Esophagus squamous epithelium (tissue), 5 donors: ENCODE measurements at places on chromosomes 1 and 21. TPM values are rescaled to one million over a fixed set of nuclear protein-coding genes. Genes with fewer than 3 reads are reported as not detected.

- H3K36me3 ChIP-seq: no peaks in the 10 kb centered on the region
- no peak for DNase-seq
- H3K4me1 ChIP-seq: no peaks in the 10 kb centered on the region
These were observed 235.2 kb downstream of the KCNT2 start for GRCh38 chr1:196372896-196373536.

DNA sequence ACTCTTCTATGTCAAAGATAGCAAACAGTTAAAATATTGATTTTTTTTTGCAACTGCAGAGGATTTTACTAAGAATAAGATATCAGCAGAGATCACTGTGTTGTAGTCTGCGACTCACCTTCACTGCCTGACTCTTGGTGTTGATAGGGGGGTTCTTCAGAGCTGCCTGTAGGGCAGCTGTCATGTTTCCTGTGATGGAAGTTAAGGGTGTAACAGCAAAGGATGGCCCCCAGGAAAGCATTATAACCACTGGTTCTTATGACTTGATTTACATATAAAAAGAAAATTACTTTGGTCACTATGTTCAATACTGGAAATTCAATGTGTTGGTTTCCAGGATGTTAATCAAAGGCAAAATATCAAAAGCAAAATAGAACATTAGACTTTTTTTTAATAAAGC, 2.6 kb downstream of the ARPC5 start:
- DNase-seq: no peak
- H3K4me1 ChIP-seq: peaks cover 17% of the 10 kb centered on the region
- H3K27ac ChIP-seq: peak overlapping the region; percentile 97
- no peaks in the 10 kb centered on the region for H3K27me3 ChIP-seq
- H3K4me3 ChIP-seq: no peak overlapping the region

INSRR gene
- total RNA-seq: not detected

CCDC27 gene
- total RNA-seq: not detected
